ENCODE measurements at places on chromosomes 1 and 21. TPM values are rescaled to one million over a fixed set of nuclear protein-coding genes. Genes with fewer than 3 reads are reported as not detected.

Gene UBE2U
- total RNA-seq, result not detected

Gene RTCA
- total RNA-seq, result 25.0 TPM

DNA sequence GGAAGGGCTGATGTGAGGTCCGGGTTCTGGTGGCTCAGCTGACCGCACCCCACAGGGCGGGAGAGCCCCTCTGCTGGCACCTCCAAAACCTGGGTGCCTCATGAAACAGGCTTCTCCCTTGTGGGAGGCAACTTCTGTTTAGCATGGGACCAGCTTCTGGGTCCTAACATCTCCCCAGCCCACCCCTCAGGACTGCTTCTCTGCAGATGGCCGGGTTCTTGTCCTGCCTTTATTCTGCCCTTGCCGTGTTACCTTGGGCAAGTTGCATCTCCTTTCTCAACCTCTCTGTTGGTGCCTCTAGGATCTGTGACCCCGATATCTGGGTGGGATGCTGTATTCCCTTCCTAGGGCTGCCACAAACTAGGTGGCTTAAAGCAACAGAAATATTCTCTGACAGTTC, 15.0 kb upstream of the TTC22 start:
- DNase-seq, result no peak

GRCh38 chr1:183588827-183589226, 1.4 kb downstream of the NCF2 start:
- DNase-seq, result no peak

DNA sequence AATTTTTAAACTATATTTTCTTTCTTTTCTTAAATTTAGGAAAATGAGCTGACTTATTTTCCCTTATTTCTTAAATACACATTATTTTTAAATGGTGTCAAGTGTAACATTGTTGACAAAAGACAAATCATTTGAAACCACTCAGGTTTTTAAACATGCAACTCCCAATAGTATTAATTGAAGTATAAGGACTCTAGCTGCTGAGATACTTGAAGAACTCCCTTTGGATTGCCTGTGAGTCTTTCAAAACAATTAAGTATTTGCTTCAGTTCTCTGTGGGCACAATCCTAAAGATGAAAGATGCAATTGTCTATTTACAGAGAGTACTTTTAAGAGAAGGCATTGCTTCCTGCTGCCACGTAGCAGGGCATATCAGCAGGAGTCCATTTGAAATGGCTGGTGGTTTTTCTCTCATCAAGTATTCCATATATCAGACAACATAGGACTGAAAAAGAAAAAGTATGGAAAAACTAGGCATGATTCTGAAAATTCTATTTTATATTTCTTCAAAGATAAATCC, 373.4 kb downstream of the NEGR1 start:
- no peak for DNase-seq

GRCh38 chr1:196577386-196577785, 30.9 kb downstream of the KCNT2 start:
- DNase-seq, result no peak

DNA sequence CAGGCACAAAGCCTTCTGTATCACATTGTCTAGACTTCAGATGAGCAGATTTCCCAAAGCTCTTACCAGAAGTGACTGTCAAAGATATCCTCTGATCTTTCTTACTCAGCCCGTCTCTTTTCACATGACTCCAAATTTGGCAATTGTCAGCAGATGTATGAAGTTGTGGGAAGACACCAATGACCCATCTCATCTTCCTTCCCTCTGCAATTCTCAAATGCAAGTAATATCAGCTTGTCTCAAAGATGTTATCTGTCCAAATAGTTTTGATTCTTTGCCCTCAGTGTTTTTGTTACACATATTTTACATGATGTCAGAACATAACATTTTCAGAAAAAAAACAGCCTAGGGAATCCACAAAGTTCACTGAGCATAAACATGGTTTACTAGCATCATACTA, 45.1 kb upstream of the RGS2 start:
- DNase-seq, result no peak

Data from muscle of leg (tissue), 16 donors.